GM12892 (cell line): ENCODE measurements at places on chromosomes 13 and 19.

- no peak for DNase-seq
Observed at GRCh38 chr13:57629821-57630235, 1.7 kb upstream of the PCDH17 start.

DNA sequence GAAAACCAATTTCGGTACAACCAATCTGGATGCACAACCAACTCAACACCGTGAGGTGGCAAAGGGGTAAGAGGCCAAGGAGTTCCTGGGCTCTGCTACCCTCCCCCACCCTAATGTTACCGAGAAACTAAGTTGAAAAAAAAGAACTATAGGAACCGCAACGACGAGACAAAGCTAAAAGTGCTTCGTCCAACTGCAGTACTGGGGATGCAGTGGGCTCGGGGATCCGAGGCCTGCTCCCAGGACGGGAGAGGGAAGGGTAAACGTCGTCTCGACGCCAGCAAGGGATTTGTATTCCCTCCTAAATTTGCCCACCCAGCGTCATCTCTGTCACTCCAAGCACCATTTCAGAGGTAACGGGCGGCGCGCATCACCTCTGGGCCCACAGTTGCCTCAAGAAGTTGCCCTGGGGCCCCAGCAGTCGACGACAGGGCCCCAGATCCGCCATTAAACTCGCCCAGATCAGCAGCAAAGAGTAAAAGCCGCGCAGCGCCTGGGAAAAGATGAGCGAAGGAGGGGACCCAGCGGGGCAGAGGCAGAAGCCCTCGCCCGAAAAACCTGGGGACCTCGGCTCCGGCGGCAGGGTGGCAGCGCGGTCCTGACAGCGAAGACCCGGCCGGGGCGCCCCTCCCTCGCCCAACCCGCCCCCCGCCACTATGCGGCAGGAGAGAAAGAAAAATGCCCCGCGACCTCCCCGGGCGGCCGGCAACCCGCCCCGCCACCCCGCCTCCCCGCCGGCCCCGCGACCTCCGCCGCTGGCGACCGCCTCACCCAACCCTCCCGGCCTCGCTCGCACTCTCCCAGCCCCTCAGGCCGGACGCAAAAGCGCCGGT lies 752 bp downstream of the ZMYM5 start:
- peak; percentile 13 for DNase-seq

DNA sequence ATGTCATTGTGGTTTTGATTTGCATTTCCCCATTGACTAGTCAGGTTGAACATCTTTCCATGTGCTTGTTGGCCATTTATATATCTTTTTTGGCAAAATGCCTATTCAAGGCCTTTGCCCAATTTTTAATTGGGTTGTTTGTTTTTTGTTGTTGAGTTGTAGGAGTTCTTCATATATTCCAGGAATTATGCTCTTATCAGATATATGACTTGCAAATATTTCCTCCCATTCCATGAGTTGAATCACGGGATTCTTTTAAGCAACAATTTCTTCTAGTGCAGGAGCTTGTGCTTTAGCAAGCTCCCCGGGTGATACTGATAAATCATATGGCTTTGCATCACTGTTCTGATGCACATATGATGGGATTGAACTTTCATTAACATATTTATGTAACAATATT lies 47.0 kb upstream of the FLT1 start:
- DNase-seq = no peak

- no peak for DNase-seq
Observed at GRCh38 chr13:50153401-50153800, 138.2 kb downstream of the KCNRG start.

GRCh38 chr19:32339988-32340874 lies 5.2 kb upstream of the ZNF507 start:
- DNase-seq = peak; percentile 26

DNA sequence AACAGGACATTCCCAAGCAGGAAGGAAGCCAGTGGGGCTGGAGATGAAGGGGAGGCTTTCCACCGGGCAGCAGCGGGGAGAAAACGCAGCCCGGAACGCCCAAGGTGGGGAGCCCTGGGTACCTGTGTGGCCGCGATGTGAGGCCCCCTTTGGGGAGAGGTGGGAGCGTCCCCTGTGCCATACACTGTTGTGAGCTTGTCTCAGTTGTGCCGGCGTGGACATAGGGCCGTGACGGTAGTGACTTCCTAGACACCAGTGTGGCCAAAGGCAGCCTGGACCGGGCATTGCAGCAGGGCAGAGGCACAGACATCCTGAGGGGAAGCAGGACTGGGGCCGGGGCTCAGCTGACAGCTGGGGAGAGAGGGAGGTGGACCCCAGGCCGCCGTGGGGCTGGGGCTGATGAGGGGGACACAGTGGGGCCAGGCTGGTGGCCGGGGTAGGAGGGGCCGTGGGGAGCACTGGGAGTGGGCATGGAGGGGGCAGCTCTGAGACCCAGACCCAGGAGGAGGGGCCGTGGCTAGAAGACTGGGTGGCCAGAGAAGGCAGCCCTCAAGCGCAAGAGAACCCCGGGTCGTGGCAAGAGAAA lies 38.5 kb upstream of the TFDP1 start:
- no peak for DNase-seq

GRCh38 chr13:26855921-26856320 lies 95.3 kb upstream of the GPR12 start:
- no peak for DNase-seq

- no peak for DNase-seq
Observed at GRCh38 chr13:93472814-93473296, 246.2 kb downstream of the GPC6 start.
